AG10803 (cell line): ENCODE measurements at places on chromosomes 3 and 15.
A peak's percentile ranks its signal among the peaks of the same experiment; 100 is the strongest.

- DNase-seq: no peak
Measured at GRCh38 chr15:33440900-33441299, 130.1 kb downstream of the RYR3 start.

DNA sequence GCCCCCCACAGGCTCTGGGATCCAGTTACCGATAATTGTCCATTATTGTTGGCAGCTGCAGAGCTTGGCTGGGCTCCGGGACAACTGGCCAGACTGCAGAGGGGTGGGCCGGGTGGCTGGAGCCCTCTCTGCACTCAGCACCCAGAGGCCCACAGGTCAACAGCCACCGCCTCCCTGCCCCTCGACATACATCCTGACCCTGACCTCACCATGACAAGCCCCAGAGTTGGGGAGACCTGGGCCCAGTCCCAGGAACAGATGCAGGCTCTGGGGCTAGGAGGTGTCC is 22.4 kb downstream of the PTH1R start:
- no peak for DNase-seq

- no peak for DNase-seq
Measured at GRCh38 chr15:49664716-49665115, 43.9 kb downstream of the DTWD1 start.

DNA sequence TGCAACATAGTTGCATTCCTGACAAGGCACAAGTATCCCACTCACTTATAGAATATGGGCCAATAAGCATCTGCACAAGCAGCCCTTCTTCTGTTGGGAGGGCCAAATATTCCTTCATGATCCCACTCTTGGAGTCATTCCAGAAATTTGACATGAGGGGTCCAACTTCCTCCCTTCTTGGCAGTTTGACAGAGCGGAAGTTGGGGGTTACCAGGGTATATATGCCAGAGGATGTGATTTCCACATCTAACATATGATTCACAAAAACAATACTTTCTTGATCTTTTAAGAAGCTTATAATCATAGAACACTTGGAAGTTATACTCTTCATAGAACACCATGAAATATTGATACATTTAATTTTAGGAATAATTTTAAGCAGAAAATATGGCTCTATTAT is 100.9 kb upstream of the CRBN start:
- no peak for DNase-seq

DNA sequence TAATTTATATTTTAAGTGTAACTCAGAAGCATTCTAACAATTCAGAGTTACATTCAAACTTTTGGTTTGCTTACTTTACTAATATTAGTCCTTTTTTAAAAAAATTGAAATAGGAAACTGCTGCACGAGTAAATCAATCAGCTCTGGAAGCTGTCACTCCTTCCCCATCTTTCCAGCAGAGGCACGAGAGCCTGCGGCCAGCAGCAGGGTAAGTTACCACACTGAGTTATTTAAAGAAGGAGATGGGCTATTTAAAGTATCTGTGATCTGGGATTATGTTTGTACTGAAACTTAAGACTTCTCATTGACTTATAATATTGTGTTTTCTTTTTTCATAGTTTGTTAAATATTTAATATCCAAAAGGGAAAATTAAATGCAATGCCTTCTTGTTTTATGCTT is 29.3 kb downstream of the APPL1 start:
- DNase-seq: no peak

DNA sequence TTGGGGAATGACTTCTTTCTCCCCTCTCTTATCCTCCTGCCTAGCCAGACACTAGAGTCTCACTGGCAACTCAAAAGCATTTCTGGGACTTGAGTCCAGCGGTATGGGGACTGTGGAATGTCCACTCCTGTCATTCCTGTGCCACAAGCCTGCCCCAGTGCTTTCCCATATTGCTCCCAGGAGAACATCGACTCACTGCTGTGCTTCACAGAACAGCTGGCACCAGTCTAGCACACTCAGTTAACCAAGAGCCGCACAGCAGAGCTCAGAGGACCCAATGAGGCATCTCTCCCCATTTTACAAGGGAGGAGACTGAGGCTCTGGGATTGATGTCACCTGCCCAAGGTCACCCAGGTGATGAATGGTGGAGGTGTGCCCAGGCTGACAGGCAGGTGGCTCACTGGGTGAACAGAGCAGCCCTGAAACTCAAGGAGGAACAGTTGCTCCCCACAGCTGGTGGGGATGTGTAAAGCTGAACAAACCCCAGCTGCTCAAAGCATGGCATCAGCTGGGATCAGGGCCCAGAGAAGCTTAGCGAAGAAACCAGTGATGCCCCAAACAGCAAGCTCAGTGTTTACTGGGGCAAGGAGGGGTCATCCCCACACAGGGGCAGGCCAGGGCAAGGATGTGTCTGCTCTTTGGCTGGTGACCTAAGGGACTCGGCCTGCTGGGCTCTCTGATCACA is 35.4 kb upstream of the DUSP7 start:
- peak; percentile 69 for DNase-seq

GRCh38 chr15:68479406-68479805 is 47.4 kb upstream of the ITGA11 start:
- peak; percentile 100 for DNase-seq

DNA sequence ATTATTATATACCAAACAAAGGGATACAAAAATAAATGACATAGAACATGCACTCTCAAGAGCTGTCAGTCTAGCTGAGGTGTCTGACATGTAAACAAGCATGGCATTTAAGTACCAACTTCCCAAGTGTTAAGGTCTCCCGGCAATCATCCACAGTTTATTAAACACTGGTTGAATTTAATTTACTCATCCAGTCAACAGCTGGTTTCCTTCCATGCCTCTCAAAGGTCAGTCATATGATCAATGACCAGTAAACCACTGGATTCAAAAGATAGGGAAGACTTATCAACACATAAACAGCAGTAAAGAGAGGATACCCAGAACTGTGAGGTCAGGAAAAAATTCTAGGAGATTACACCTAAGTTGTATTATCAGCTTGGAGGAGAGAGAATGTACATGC is 80.4 kb downstream of the ADAM10 start:
- no peak for DNase-seq

DNA sequence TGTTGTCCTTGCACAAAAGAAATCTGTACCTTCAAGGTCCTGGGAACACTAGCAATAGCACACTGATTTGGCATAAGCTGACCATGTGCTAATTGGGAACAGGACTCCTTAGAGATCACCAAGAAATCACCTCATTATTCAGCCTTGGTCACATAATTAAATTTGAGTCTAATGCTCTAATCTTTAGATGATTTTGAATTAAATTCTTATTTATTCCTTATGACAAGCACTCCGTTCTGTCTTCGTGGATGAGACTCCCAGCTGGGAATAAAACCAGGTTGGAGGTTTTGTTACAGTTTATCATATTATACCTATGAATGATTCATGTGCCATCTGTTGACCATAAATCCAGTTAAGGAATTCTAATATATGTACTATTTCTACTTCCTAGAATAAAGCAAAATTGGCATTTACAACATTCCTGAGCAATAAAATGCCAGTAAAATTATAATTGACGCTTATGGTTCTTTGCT is 162.2 kb downstream of the MYRIP start:
- DNase-seq: no peak

DNA sequence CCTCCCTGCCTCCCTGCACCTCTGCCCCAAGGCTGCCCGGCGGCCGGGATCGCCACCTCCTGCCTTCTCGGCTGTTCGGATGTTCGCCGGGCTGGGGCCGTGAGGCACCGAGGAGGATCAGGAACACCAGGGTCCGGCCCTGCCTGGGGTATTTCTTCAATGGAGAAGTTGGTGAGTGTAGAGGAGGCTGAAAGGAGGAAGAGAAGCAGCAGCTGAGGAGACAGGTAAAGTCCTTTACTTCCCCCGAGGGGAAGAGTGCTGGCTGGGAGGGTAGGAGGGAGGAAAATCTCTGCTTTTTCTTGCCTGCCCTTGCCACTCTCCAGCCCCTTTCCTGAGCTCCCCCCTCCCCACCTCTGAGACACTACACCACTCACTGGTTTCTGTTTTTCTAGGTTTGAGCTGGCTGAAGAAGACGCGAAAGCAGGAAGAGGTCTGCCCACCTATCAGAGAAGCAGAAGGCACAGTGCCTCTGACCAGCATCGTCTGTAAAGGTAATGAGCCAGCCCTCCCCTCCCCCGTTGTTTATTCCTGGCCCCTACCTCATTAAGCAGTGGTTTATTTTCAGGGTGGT is 519 bp downstream of the ASB7 start:
- DNase-seq: peak; percentile 17

GRCh38 chr3:8651418-8652323 is 7.1 kb upstream of the SSUH2 start:
- DNase-seq: no peak

DNA sequence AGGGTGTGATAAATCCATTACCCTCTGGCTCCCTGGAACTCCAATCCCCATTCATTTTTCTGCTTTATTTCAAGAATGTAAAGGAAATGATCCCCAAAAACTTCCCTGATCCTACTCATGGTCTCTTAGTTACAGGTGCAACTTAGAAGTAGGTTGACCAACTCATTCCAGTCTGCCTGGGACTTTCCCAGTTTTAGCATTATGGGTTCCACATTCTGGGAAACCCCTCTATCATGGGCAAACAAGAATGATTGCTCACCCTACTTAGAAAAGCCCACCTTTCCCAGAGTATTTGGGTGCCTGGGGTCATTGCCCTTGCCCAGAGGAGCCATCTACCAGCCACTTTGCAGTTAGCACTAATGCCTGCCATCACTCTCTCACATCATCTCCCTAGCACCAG is 15.6 kb downstream of the CLDN18 start:
- DNase-seq: no peak

GRCh38 chr15:42608110-42608531 is 32.7 kb downstream of the STARD9 start:
- DNase-seq: peak; percentile 65

GRCh38 chr15:80379693-80380092 is 24.5 kb upstream of the ARNT2 start:
- no peak for DNase-seq

DNA sequence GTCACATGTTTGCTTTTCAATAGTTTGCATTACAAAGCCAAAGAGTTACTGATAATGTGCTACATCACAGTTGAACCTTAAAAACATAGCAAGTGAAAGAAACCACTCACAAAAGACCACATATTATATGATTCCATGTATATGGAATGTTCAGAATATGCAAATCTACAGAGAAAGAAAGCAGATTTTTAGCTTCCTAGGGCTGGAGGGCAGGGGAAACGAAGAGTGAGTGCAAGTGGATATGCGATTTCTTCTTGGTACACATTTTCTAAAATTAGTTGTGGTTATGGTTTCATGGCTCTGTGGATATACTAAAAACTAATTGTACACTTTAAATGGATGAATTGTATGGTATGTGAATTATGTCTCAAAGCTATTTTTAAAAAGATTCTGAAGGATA is 4.0 kb upstream of the GBE1 start:
- no peak for DNase-seq

GRCh38 chr15:100175406-100176114 is 166.2 kb downstream of the ADAMTS17 start:
- DNase-seq: no peak

- no peak for DNase-seq
Measured at GRCh38 chr15:70063980-70064379, 33.7 kb downstream of the TLE3 start.
